HCEC 1CT (cell line): ENCODE measurements at places on chromosomes 4 and X.

GRCh38 chrX:46715530-46715929 is 43.4 kb downstream of the SLC9A7 start:
- no peak for DNase-seq

- DNase-seq = peak; percentile 59
Measured at GRCh38 chr4:169151671-169152070, 119.1 kb downstream of the SH3RF1 start.

- peak; percentile 44 for DNase-seq
Measured at GRCh38 chrX:30713061-30713525, 59.9 kb downstream of the GK start.

- DNase-seq = peak; percentile 12
Measured at GRCh38 chr4:84965553-84966381, 723 bp downstream of the WDFY3 start.

- DNase-seq = no peak
Measured at GRCh38 chr4:33512397-33512796, 2731.9 kb downstream of the ARAP2 start.

GRCh38 chr4:127479031-127479622 is 153.6 kb upstream of the INTU start:
- peak; percentile 9 for DNase-seq

DNA sequence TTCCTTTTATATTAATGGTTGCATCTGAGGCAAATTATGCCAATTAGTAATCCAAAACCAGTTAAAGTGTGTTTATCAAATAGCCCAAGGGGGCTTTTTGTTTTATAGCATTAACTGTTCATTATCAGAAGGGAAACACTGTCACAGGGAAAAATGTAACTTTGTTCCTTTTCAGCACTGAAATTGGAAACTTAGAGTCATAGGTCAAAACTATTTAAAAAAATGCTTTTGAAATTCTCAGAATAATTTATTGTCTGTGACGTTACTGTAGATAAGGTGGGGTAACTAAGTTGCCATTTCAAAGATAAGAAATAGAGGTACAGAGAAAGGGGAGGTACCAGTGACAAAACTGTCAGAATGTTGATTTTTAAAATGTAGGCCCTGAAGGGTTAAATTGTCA is 129.3 kb downstream of the AKAP4 start:
- DNase-seq = no peak

GRCh38 chr4:151700566-151701316 is 60.1 kb downstream of the GATB start:
- DNase-seq = no peak

- no peak for DNase-seq
Measured at GRCh38 chr4:148776941-148777340, 334.7 kb upstream of the NR3C2 start.

DNA sequence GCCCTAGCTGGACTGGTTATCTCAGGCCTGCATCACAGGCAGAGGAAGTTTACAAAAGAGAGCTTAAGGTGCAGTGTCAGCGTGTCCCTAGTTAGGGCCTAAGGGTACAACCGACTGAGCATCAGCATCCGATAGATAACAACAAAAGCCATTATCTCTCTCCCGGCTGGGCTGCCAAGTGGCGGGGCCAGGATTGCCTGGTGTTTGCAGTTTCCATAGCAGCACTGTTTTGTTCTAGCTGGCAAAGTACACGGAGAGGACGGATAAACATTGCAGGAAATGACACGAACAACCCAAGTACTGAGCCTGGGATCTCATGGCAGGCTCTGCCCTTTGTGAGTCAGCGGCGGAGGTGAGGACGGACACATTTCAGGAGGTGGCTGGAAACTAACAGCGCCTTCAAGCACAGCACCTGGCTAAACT is 104.7 kb upstream of the NOCT start:
- peak; percentile 3 for DNase-seq

- no peak for DNase-seq
Measured at GRCh38 chr4:20259707-20260106, 8.0 kb downstream of the SLIT2 start.

GRCh38 chr4:56742080-56742871 is 61.2 kb upstream of the HOPX start:
- DNase-seq = peak; percentile 13

DNA sequence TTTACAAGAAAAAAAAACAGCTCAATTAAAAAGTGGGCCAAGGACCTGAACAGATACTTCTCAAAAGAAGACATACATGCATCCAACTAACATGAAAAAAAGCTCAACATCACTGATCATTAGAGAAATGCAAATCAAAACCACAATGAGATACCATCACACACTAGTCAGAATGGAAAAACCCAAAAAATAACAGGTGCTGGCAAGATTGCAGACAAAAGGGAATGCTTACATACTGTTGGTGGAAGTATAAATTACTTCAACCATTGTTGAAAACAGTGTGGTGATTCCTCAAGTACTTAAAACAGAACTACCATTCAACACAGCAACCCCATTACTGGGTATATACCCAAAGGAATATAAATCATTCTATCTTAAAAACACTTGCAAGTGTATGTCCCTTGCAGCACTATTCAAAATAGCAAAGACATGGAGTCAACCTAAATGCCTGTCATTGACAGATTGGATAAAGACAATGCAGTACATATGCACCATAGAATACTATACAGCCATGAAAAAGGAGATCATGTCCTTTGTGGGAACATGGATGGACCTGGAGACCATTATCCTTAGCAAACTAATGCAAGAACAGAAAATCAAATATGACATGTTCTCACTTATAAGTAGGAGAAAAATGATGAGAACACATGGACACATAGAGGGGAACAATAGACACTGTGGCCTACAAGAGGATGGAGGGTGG is 97.6 kb downstream of the RAB28 start:
- DNase-seq = peak; percentile 2

GRCh38 chr4:182680234-182680653 is 236.9 kb downstream of the DCTD start:
- no peak for DNase-seq

- DNase-seq = no peak
Measured at GRCh38 chr4:11471618-11472017, 42.9 kb upstream of the HS3ST1 start.

GRCh38 chrX:39296472-39296871 is 495.2 kb downstream of the MID1IP1 start:
- DNase-seq = no peak

- peak; percentile 18 for DNase-seq
Measured at GRCh38 chrX:149950681-149951080, 12.4 kb upstream of the EOLA2 start.

GRCh38 chrX:134622813-134623185 is 35.5 kb downstream of the PLAC1 start:
- DNase-seq = no peak

GRCh38 chrX:41275661-41276609 is 58.0 kb upstream of the DDX3X start:
- peak; percentile 52 for DNase-seq

DNA sequence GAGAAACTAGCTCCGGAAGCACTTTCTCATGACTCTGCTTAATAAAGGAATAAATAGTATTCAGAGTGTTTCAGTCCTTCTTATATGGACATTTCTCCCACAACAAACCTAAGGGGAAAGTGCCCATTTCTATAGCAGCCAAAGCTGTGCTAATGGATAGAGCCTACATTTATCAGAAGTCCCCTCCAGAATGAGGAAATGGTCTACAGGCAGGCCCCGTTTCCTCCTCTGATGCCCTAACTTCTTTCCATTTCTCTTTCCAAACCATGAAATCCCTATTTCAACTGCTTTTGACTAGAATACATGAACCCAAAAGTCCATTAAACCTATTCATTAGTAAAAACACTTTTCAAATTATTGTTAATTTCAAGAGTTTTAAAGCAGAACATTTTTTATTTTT is 4.5 kb downstream of the ACSL1 start:
- DNase-seq = no peak

DNA sequence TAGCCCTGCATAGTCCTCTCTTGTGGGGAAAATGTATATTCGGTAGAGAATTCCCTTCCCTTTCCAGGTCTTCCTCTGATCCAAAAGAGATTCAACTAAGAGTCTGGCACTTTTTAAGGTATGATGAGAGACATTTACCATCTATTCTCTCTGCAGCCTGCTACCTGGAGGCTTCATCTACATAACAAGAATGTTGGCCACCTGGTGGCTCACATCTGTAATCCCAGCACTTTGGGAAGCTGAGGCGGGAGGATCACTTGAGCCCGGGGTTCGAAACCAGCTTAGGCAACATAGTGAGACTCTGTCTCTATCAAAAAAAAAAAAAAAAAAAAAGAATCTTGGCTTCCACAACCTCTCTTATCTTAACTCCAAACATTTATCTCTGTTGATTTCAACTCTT is 40.4 kb upstream of the NOCT start:
- DNase-seq = no peak

- DNase-seq = no peak
Measured at GRCh38 chr4:159041054-159042034, 61.5 kb upstream of the RAPGEF2 start.

DNA sequence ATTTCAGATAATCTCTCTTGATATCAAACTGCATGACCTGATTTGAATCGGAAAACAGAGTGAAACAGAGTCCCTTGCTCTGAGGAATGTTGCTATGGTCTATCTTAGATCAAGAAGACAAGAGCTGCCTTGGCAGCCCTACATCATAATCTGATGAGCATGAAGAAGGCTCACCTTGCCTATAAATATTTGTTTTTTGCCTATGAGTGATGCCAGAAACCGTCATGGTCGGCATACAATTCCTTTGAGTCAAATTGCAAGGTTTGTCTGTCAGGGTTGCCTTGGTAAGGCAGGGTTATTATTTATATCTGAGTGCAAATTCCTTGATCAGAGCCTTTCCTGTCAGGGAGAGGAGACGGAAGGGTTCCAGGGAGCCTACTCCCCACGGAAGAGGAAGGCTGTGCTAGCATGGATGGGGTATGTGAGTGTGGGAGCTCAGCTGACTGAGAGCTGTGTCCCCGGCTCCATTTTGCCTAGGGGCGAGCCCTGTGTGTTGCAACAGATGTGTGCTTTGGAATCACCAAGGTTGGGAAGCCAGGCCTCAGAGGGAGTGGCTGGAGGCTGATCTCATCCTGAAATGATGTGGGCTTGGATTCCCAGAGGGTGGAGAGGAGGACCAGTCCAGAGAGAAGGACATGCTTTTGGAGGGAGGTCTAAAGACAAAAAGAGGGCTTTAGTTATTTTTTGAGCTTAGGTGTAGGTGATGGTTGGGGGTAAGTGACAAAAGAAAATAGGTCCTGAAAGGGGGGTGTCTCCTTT is 43.6 kb downstream of the RTL9 start:
- DNase-seq = peak; percentile 76

- no peak for DNase-seq
Measured at GRCh38 chrX:8730812-8731558, 952 bp downstream of the ANOS1 start.

DNA sequence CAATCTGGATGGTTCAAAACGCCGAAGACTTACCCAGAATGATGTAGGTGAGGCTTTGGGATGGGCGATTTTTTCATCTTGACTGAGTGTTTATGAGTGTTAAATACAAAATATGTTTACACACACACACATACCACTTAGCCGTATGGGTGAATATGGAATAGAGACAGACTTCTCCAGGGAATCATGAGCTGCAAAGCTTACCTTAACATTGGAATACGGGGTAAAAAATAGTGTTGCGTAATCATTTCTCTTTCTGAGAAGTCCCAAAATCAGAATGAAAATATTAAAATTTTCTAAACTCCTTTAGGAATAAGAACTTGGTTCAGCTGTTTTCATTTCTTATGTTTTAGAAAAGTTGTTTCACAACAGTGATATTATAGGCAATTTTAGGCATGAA is 63.5 kb downstream of the EGF start:
- DNase-seq = no peak

DNA sequence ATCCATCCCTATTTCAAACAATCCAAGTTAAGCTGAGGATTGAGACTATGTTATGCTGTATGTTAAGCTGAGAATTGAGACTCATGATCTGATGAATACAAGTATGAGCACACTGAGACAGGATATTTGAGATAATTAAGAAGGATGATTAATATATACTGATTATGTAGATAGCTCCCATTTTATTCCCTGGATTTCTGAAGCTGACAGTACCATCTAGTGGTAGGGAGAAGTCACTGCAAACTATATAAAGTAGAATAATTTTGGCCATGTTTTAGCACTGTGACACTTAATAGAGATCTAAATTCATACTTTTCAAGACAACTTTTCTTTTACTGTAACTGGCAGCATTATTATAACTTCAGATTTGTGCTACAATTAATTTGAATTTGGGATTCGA is 63.8 kb upstream of the HPRT1 start:
- DNase-seq = peak; percentile 36

GRCh38 chr4:139441029-139441428 is 12.9 kb upstream of the RAB33B start:
- DNase-seq = no peak

- DNase-seq = no peak
Measured at GRCh38 chrX:26651755-26652154, 435.8 kb downstream of the MAGEB5 start.

GRCh38 chr4:173528378-173529321 is 1.4 kb downstream of the HAND2 start:
- peak; percentile 26 for DNase-seq

GRCh38 chr4:40173470-40173875 is 23.4 kb upstream of the RHOH start:
- no peak for DNase-seq

GRCh38 chr4:96952610-96953009 is 1112.7 kb downstream of the PDHA2 start:
- DNase-seq = no peak

DNA sequence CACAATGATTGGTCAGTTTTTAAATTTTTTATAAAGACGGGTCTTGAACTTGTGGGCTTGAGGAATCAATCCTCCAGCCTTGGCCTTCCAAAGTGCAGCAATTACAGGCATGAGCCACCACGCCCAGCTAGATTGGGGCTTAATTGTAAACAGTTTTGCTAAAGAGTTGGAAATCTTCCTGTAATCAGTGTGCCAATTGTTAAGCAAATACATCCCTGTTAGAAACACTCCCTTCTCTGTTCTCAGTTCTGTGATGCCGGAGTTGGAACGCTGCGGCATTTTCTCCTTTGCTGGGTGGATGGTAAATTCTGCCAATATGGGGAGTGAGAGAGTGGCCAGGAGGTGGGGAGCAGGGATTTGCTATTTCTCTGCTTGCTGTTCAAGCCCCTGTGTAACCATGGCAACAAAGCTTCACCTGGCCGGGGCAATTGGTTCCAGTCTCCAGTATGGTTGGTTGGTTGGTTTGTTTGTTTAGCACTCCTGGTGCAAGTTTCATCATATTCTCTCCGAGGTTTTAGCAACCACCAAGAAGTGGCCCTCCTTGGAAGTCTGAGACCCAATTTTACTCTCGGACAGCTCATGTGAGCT is 3.0 kb upstream of the SPATA4 start:
- no peak for DNase-seq

DNA sequence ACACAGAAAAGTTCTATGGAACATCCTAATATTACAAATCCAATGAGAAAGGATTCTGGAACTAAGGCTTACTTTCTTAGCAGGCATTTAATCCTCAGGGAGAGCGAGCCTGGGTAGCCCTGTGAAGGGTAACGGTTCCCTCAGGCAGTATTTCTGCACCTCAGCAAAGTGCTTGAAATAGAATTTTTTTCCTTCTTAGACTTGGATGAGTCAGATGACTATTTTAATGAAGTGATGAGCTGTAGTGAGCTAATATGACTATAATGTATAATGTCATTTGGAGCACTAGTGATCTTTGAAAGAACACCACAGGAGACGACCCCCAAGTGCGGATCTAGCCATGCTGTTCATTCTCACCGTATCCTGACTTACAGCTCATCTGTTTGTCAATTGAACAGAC is 493.0 kb upstream of the FAM241A start:
- DNase-seq = no peak
